ENCODE measurements at places on chromosomes 3 and 15. TPM values are rescaled to one million over a fixed set of nuclear protein-coding genes. Genes with fewer than 3 reads are reported as not detected.
A peak's percentile ranks its signal among the peaks of the same experiment; 100 is the strongest.

Gene OCA2
- 3.6 TPM for total RNA-seq

- H3K27me3 ChIP-seq, result no peaks in the 10 kb centered on the region
- DNase-seq, result no peak
- no peaks in the 10 kb centered on the region for H3K36me3 ChIP-seq
- no peaks in the 10 kb centered on the region for H3K4me1 ChIP-seq
- no peak overlapping the region for H3K4me3 ChIP-seq
- H3K27ac ChIP-seq, result no peak overlapping the region
Measured at GRCh38 chr15:36172955-36173354, 406.5 kb upstream of the CDIN1 start.

GRCh38 chr15:33639978-33640377, 328.3 kb upstream of the CHRM5 start:
- H3K4me1 ChIP-seq, result no peaks in the 10 kb centered on the region
- no peak overlapping the region for H3K27ac ChIP-seq
- no peak overlapping the region for H3K4me3 ChIP-seq
- H3K36me3 ChIP-seq, result peaks cover 7% of the 10 kb centered on the region

- H3K27ac ChIP-seq, result no peak overlapping the region
- no peaks in the 10 kb centered on the region for H3K36me3 ChIP-seq
- no peak overlapping the region for H3K4me3 ChIP-seq
- no peaks in the 10 kb centered on the region for H3K27me3 ChIP-seq
- peak; percentile 3 for DNase-seq
- H3K4me1 ChIP-seq, result no peaks in the 10 kb centered on the region
Measured at GRCh38 chr3:59374818-59375211, 325.0 kb upstream of the CFAP20DC start.
